ENCODE measurements at places on chromosomes 7 and 10. TPM values are rescaled to one million over a fixed set of nuclear protein-coding genes. Genes with fewer than 3 reads are reported as not detected.

Gene NRG3
- polyA plus RNA-seq: 0.06 TPM

Gene UTF1
- not detected for polyA plus RNA-seq

Gene COBL
- polyA plus RNA-seq: 117 TPM

Gene SVOPL
- polyA plus RNA-seq: not detected

Gene AS3MT
- polyA plus RNA-seq: 8.3 TPM

DNA sequence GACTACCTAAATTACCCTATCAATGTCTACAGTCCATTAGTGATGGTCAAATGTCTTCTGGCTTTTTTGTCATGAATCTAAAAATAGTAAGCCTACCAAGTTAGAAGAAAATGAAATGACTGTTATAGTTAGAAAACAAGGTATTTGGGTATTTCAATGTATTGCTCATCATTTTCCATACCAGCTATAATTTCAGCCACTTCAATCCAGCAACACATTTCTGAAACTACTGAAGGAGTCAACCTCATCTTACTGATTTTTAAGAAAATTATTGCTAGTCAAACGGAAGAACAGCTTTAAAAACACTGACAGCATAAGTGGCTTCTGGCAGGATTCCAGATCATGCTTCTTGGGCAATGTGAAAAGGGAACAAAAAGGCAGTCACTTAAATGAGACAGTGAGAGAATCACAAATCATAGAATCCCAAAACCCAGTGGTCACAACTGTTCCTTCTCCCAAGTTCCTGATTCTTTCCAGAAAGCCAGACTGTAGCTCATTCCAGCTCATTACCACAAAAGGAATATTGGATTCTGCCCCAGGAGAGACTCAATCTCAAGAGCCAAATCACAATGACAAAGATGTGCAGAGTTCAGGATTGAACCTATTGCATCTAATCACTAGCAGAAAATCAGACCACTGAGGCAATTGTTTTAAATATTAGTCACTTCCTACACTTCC, 61.2 kb upstream of the LRRN3 start:
- no peak for DNase-seq

DNA sequence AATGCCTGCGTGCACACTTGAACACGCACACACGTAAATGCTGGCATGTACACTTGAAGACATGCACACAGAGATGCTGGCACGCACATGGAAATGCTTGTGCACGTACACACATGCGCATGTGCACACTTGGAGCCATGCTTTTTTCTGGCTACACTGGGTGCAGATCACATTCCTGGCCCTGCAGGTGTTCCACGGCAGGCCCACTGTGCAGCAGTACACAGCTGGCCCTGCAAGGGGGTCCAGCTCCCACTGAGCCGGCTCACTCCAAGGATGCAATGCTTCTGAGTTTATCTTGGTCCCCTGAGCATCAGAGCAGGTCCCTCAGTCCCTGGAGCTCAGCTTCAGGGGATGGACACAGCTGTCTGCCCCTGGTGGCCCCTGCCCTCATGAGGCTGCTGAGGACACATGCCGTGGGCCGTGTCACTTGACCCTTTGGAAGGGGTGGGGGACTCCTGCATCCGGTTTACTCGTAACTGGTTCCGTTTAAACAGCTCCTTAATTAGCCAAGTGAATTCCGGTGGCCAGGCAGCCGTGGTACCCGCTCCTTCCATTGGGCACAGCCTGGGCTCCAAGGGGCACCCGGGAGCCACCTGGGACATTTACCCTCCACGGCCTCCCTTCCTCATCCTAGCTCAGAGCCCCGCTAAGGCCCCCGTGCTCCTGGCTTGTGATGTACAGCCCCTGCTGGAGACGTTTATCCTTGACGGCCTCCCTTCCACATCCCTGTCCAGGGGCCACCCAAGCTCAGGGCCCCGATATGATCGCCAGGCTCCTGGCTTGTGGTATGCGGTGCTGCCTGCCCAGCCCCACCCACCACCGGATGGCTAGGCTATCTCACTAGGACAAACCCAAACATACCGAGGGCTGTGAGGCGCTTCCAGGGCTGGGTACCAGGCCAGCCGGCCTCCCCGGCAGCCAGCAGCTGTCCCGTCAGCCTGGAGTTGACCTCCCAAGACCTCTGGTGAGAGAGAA, 39.5 kb upstream of the DPYSL4 start:
- no peak for DNase-seq

DNA sequence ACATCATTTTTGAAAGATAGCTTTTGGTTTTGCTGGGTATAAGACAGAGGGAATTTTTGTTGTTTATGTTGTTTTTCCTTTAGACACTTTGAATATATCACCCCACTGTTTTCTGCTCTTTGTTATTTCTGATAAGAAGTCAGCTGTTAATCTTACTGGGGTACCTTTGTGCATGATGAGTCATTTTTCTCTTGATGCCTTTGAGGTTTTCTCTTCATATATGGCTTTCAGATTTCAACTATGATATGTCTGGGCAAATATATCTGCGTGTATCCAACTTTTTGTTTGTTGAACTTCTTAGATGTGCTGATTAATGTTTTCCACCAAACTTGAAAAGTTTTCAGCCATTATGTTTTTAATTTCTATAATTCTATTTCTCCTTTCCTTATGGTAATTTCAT, 208.6 kb upstream of the TMEM72 start:
- no peak for DNase-seq

- no peak for DNase-seq
Measured at GRCh38 chr10:3094609-3095036, 27.3 kb downstream of the PFKP start.

GRCh38 chr10:117537904-117538524, 4.5 kb upstream of the EMX2 start:
- no peak for DNase-seq

DNA sequence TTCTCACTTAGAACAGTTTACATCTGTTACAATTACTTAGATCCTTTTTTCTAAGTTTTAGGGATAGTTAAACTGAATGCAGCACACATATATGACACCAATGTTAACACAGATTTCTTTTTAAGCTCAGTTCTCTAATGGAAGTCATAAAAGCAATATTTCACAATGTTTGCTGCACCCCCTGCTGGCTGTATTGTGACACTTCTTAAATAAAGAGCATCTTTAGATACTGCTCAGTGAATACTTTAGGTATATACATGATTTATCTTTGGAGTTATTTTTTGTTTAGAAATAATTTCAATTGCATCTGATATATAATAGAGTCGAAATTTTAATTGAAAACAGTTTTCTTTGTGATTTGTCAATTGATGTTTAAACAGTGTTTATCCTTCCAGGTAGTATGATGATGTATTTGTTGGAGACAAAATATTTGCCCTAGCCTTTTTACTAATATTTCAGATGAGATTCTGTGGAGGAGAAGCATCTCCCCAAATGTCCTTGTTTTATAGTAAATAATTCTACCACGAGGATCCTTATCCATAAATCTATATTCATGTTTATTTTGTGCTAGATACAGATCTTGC, 174.4 kb downstream of the ST7 start:
- no peak for DNase-seq

DNA sequence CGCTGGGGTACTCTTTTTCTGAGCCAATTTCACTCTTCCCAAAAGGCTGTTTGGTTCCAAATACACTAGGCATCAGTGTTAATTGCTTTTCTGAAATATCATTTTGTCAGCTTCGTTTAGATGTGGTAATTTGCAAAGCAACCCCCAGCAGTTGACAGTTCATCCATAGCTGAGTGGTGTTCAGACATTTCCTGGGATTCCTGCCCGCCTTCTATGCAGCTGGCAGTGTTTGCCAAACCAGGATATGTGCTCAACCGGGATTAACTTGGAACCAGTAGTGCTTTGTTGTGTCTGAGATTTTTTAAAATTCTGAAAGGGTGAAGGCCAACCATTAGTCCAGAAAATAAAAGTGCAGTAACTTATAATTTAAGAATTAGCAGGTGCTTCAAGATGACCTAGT, 25.2 kb upstream of the MKLN1 start:
- no peak for DNase-seq

GRCh38 chr10:98959379-98959778, 276.3 kb downstream of the HPSE2 start:
- no peak for DNase-seq

DNA sequence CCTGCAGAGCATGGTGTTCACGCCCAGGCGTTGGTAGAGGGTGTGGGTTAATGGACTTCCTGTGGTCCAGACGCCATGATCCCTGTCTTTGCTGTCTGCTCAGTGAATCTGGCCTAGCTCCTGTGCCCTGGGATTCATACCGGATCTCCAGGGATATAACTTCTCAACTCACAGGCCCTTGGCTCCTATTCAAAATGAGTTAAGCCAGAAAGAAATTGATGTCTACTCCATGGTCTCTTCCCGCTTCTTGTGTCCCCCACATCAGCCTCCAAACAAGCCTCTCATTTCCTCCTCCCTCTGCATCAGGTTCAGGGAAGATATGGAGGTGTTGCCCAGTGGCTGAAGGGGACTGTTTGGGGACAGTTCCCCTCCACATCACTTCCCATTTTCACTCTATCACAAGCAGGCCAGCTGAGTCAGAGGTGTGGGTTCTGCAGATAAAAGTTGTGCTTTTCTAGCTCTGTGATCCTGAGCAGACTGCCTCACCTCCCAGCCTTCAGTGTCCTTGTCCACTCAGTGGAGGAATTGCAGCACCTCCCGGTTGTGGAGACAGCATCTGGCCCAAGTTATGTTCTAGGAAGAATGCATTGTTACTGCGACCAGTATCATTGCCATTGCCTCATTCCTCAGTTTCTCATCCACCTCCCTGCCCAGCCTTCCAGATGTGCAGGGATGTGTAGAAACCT, 22.5 kb downstream of the AKR1E2 start:
- DNase-seq: no peak

DNA sequence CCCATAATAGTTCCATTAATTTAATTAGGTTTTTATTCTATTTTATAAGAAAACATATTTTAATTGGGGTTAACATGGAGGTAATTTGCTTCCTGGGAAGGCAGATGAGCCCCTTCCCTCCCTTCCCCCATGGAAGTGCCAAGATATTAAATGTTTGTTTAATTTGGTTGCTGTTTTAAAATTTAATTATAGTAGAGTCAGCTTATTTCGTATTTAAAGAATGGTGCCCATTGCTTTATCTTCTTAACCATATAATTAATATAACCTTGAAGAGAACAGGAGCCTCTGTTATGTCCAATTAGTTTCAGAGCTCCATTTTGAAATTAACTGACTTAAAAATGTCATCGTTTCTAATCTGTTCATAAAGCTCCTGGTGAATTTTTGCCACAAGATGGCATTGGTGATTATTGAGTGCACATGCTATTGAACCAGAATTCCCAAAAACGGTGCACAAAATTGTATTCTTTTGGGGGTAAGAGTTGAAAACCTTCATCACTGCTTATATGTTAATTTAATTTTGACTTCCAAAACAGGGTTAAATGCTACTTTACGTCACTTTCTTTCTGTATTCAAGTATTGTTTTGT, 26.0 kb downstream of the KLHDC10 start:
- no peak for DNase-seq
